CD4-positive, alpha-beta T cell treated with Interleukin-6 at 100 ng/mL for 8 hours (primary cell): ENCODE measurements at places on chromosomes 7 and 10.

GRCh38 chr7:54179321-54180029 is 362.7 kb upstream of the VSTM2A start:
- DNase-seq: no peak

DNA sequence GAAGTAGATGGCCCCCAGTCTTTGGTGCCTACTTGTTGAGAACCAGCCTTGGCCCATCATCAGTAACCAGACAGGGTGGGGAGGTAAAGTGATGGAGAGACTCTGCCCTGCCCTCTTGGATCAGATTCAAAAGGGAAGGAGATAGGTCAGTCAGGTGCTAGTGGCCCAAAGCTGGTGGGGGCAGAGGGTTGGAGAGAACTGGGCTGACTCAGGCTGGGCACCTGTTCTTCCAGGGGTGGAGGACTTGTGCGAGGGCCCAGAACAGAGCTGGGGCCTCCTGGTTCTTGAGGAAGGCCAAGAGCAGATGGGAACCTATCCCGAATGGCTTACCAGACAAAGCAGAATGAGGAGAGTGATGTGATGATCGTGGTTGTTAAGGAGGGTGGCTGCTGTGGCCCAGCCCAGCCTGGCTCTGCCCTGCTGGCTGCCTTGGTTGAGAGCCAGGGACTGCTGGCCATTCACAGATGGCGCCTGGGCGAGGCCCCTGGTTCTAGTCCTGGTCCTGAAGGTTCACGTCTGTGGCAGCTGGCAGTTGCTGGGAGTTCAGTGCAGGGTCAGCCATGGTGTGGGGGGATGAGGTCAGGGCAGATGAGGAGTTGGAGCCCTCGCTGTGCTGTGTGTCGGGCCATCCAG is 36.6 kb downstream of the PALD1 start:
- DNase-seq: no peak

- no peak for DNase-seq
Observed at GRCh38 chr10:118865998-118866693, 111.4 kb upstream of the CACUL1 start.

DNA sequence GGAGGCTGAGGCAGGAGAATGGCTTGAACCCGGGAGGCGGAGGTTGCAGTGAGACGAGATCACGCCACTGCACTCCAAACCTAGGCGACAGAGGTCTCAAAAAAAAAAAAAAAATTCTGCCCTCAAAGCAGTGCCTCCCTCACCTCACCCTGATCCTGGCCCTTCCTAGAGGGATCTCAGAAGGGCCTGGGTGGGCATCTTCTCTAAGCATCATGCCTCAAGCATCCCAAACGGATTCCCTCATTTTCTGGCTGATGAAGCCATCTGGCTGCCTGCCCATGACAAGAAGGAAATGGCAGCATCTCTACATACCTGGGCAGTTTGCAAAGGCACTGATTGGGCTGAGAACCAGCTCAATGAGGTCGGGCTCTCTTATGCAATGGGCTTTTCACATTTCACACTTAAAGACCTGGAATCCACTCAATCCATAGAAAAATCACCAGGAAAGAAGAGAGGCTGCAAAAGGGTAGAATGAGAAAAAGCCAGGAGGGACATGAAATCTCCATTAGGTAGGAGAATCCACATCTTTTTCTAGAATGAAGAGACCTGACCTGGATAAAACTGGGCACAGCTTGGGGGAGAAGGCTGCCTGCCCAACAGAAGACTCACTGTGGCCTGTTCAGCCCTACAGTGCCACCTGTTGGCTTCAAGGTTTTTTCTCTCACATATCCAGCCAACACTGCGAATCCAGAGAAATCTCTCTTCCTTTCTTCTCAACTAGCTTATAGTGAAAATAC is 48.1 kb downstream of the PDLIM1 start:
- DNase-seq: no peak

DNA sequence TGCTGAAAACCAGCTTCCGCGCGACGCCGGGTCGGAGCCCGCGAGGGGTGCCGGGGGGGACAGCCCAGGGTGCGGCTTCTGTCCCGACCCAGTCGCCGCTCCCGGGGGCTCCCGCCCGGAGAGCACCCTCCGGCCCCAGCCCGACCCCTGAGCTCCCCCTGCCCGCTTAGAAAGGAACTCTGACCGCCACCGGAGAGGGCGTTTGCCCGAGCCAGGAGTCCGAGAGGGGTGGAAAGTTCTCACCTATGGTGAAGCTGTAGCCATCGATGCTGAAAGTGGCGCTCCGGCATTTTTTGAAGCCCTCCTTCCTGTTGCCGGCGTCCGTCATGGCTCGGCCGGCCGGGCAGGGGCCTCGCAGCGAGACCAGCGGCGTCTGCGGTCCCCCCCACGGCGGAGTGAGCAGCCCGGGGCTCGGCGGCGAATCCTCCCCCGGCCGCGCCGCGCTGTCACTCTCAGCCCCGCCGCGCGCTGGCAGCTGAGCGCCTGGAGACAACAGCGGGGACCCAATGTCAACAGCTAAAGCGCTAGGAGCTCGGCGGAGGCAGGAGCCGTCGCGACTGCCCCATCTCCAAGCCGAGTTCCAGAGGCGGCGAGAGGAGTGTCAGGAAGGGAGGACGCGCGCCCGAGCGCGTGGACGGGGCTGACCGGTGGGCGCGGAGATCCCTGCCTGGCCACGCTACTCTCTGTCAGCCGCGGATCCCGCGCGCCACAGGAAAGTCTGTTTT is 191.6 kb downstream of the LSM5 start:
- no peak for DNase-seq

GRCh38 chr7:106012935-106013439 is 49.9 kb downstream of the CDHR3 start:
- no peak for DNase-seq

GRCh38 chr10:114250716-114251115 is 11.7 kb downstream of the VWA2 start:
- DNase-seq: no peak

GRCh38 chr10:31073211-31073610 is 41.5 kb upstream of the ZNF438 start:
- no peak for DNase-seq

GRCh38 chr10:67771200-67771599 is 66.8 kb downstream of the DNAJC12 start:
- no peak for DNase-seq

- DNase-seq: no peak
Observed at GRCh38 chr7:52830801-52831200, 204.6 kb upstream of the POM121L12 start.

- no peak for DNase-seq
Observed at GRCh38 chr10:92384741-92385140, 93.8 kb downstream of the MARCHF5 start.

DNA sequence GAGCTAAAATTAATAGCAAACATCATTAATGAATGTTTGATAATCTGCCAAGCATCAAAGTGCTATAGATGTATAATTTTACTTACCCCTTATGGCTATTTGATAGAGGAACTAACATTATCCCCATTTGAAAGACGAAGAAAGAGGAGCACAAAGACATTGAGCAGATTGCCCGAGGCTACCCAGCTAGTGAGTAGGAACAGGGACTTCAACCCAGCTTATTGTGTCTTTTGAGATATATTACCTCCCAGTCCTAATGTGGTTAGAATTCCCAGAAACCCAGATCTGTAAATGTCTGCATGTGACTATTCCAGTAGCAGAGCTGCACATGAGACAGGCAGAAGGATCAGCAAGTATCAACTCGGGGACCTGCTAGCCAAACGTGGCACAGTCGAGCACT is 160.1 kb upstream of the AOAH start:
- no peak for DNase-seq

DNA sequence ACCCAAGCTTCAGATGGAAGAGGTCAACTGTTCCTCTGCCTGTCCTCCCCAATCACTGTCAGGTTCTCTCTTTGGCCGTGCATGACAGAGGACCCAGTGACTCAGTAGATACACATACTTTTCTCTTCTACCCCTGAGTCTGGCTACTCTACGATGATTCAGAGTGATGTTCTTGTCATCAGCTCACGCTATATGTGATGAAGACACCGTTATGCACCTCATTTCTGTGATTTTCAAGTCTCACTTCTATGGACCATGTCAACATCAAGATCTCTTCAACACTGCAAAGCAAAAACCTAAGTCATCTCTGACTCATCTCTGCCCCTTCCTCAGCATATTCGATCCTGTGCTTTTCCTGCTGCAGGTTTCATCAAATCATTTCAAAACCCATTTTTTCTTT is 76.6 kb upstream of the DGKI start:
- DNase-seq: no peak

GRCh38 chr7:156791241-156791640 is 101.7 kb downstream of the LMBR1 start:
- no peak for DNase-seq

DNA sequence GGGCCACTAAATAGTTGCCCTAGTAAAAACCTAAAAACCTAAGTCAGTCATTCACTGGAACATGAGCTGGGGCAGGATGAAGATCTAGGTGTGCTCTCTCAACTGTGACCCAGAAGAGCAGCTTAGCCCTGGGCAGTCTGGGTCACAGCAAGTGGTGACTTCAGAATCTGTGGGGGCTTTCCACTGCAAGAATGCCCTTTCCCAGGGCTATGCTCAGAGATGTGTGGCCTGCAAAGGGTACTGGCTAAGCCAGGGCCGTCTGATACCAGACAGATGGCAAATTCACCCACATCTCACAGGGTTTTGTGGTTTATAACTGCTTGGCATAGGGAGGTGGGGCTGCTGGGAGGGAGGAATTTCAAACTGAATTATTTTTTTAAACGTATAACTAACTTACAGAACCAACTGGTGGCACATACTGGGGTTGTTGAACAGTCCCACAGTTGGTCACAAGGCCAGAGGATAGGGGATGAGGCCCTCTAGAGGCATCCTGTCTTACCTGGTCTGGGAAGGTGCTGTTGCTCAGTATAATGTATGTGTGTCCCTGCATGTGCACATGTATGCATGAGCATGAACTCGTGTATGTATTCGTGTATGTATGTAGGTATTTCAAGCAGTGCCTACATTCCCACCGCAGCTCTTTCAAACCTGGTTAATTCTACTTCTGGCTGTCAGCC is 63.2 kb downstream of the PRPF18 start:
- no peak for DNase-seq

- DNase-seq: no peak
Observed at GRCh38 chr7:49783446-49783845, 10.0 kb downstream of the VWC2 start.

GRCh38 chr7:18913106-18913505 is 204.3 kb downstream of the TWIST1 start:
- DNase-seq: no peak

DNA sequence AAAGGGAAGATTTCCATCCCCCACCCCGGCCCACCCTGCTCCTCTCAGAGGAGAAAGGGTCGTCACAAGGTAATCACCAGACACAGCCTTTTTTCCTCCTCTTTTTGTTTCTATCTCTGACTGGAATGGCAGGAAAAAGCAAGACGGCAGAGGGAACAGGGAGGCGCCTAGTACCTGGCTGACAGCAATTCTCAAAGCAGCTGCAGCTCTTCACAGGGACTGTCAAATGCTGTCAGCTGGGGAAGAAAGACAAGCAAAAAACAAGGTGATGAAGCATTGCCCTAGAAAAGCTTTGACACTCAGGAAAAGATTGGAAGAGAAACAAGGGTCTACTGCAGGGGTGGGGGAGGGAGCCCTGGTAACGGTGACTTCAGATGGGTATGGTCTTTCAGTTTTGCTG is 52.7 kb downstream of the GNA12 start:
- no peak for DNase-seq

- DNase-seq: no peak
Observed at GRCh38 chr7:41891950-41892349, 189.1 kb upstream of the INHBA start.
